Cortex of kidney (tissue), 1 donor: ENCODE measurements at places on chromosomes 1 and 21.

DNA sequence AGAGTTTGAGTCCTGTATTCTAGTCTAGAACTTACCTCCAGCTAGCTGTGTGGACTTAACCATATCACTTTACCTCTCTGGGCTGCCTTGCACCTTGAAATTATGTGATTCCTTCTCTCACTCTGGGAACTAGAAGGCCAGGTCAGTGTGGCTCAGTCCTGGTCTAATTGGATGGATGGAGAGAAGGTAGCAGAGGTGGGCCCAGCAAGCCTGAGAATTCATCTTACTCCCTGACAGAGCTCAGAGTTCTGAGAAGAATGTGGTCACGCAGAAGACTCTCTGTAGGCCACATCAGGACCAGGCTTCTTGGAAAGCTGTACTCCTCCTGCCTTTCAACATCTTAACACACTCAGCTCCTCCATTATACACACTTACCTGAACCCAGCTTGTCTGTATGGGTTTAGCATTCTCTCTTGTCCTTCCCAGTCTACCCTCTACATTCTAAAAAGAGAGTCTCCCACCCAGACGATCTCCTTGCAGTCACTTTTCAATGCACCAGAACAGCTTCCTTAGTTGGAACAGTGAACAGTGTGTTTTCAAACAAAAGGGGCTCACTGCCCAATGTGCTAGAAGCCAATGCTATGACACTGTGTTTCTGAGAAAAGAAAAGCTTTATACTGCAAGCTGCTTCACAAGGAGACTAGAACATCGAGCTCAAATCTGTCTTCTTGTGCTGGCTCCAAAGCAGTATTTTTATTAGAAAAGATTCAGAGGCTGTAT is 60.5 kb downstream of the CAPN9 start:
- no peak for DNase-seq

GRCh38 chr21:42527489-42528158 is 14.0 kb downstream of the SLC37A1 start:
- DNase-seq, result no peak

DNA sequence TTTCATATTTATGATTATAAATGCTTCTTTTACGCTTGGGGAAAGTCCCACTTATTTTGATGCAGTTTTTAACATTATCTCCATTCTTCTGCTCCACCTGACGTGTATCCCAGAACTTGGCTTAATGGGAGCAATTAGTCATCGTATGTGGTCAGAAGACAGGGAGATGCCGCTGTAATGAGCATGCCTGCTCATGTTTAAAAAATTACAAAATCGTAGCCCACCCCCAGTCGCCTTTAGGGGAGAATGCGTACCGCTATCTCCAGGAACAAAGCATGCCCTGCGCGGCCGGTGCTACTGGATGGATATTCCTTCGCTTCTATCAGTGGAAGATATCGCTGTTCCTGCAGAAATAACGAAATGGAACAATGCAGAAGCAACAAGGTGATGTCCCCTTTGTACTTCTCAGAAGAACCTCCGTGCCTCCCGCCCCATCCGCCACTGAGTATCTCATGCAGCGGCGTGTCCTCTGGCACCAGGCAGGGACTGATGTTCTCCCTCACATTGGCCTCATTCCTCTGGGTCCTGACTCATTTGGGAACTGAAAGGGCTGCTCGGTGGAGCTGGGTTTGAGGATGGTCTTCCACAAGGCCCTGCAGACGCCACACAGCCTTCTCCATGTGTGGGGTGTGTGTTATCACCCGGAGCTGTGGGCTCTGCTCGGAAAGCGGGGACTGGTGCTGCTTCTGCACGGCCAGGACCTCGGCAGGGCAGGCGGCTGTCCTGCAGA is 116.3 kb upstream of the COL6A1 start:
- no peak for DNase-seq

GRCh38 chr1:156677616-156678596 is 699 bp upstream of the NES start:
- no peak for DNase-seq

GRCh38 chr1:60965280-60965854 is 117.0 kb upstream of the NFIA start:
- DNase-seq, result no peak

- DNase-seq, result no peak
Measured at GRCh38 chr21:34186109-34186719, 112.8 kb downstream of the MRPS6 start.

DNA sequence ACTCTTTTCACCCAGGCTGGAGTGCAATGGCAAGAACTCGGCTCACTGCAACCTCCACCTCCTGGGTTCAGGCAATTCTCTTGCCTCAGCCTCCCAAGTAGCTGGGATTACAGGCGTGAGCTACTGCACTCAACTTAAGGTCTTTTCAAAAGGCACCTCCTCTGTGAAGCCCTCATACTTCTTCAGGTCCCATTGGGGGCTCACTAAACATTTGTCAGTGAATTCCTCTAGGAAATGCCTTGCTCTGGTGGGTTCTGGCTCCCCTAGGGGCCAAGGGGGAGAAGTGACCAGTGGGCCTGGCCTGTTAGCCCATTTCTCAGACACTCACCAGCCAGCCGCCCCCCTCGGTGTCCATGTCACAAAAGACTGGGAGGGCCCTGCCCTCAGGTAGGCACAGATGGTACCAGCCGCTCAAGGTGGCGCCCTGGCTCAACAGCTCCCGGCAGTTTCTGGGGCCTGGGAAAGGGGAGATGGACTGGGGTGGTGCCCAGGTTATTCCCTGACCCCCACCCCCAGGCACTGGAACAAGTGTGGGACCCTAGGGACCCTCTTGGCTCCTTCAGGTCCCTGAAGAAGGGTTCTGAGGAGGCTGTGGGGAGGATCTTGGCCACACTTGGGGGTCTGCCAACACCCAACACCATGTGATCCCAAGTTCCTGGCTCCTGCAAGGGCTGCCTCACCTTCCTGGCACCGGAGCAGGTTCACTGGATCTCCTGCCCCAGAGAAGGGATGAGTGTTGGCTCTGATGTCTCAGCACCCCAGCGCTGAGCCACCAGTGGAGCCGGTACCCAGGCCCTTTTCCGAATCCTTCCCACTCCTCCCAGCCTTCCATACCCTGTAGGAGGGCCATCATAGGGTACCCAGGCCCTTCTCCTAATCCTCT is 1.6 kb downstream of the FCN3 start:
- DNase-seq, result no peak

DNA sequence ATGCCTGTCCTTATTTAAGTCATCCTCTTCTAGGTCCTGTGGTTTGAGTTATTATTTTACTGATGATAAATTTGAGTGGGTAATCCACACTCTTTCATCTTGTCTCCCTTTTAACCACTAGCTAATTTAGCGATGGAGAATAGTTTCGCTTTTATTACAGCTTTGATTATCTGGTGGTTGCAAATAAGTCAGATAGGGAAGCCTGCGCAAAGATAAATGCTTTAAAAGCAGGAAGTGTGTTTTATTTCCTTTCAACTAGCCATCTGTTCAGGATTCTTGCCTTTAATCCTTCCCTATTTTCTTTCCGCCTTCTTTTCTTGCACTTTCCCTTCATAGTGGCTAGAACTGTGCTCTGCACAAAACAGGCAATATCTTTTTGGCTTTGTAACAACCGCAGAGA is 129.0 kb downstream of the TGFB2 start:
- no peak for DNase-seq

- DNase-seq, result no peak
Measured at GRCh38 chr1:193489191-193489590, 302.8 kb upstream of the B3GALT2 start.

DNA sequence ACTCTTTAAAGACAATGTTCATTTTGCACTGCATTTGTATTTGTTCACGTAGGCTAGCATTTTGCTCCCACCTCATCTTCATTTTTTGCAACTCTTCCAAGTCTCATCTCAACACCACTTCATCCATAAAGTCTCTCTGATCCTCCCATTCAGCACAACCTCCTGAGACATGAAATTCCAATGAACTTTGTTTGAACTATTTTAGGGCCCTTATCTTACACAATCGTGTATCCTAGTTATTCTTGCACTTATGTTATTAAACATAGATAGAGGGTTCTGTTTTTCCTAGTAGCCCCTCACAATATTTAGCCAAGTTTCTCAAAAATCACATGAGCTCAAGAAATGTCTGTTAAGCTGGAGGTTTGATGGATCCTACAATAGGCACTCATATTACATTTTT is 500.5 kb upstream of the ADAMTS5 start:
- DNase-seq, result no peak

DNA sequence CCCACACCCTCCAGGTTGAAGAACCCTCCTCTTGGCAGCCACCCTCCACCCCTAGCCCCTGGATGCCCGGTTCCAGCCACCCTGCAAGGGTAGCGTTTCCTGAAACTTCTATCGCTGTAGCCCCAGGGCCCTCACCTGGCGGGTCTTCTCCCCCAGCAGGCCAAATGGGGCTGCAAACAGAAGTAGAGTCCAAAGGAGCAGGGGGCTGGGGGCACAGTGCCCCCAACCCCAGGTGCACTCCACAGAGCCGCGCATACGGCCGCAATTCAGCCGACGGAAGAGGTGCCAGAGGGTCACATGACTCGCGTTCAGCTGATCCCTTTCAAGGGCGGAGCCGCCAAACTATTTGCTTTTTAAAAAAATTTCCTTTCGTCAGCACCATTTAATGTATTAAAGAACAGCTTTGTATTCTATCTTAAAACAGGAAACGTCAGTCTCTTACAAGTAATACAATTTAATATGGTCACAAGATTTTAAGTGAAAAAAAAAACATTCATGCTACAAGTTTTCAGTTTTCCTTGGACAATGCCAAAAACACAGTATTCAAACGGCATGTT is at the start of gene GLMP:
Gene GLMP (minus strand): TSS at position 289 of the 557 bp plus-strand sequence. CDS start 34 bp downstream, at position 255.
- no peak for DNase-seq

DNA sequence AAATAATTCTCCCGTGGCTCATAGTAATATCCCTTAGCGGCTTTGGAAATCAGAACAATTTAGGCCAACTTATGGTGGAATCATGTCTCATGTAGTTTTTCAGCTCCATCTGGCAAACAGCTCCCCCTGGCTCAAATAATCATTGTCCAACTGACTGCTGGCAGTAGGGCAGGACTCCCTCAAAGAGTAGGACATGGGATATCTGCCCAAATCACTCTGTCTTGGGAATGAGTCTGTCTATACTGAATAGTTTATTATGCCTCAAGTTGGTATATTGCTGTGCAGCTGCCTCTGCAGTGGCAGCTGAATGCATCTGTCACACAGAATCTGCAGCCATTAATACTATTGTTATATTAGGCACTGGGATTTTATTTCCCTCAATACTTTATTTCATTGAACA is 255.7 kb downstream of the COL11A1 start:
- DNase-seq, result no peak
